ENCODE measurements at places on chromosomes 16 and 17.

DNA sequence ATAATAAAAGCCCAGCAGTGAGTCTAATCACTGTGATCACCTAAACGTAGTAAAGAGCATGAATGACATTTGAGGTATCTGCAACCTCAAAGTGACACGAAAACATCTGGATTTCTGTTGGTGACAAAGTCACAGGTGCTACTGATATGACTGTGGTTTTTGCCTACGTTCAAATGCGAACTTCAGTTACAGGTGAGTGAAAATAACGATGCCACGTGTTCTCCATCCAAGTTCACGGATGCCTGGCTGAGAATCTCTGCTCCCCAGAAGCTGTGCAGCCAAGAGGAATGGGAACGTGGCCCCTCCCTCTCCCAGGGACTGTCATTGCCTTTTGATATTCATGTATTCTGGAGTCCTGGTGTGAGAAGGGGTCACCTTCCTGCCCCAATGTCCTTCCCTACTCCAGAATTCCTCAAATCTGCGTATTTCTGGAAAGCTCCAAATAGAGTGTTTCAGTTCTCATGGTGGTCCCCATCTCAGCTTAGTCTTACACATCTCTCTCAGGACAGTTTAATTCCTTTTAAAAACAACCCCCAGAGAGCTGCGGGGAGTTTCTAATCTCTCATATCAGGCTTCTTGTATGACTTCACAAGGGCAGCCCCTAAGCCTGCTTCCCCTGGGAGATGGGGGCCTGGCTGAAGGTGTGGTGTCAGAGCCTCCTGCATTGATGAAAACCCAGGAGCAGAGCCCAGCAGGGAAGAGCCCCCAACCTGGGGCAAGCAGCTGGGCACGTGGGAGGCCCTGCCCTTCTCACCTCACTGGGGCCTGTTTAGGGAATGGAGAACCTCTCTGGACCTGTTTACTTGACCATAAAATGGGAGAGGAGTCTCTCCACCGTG, 25.8 kb downstream of the PIK3R5 start:
- DNase-seq = no peak

DNA sequence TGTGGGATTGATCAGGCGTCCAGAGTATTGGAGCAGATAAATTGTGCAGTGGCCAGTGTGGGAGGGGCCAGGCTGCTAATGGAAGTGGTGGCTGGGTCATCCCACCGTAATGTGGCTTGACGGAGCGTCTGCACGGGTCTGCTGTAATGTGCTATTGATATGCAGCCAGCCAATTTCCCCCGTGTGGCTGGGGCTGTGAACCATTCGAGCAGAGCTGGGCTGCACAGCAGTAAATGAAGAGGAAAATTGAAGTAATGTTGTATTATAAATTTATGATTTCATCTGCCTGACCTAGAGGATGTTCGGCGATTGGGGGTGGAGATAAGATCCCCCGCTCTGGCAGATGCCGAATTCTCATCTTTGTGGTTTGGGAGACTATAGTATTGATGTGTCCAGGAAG, 121.5 kb downstream of the CCDC182 start:
- no peak for DNase-seq

GRCh38 chr17:44071772-44072171, 1.2 kb downstream of the G6PC3 start:
- DNase-seq = peak; percentile 27

GRCh38 chr16:22417019-22417418, 42.6 kb upstream of the CDR2 start:
- no peak for DNase-seq

GRCh38 chr17:55053855-55054254, 85.3 kb downstream of the STXBP4 start:
- peak; percentile 19 for DNase-seq

GRCh38 chr17:67753026-67753425, 35.3 kb downstream of the NOL11 start:
- DNase-seq = no peak

DNA sequence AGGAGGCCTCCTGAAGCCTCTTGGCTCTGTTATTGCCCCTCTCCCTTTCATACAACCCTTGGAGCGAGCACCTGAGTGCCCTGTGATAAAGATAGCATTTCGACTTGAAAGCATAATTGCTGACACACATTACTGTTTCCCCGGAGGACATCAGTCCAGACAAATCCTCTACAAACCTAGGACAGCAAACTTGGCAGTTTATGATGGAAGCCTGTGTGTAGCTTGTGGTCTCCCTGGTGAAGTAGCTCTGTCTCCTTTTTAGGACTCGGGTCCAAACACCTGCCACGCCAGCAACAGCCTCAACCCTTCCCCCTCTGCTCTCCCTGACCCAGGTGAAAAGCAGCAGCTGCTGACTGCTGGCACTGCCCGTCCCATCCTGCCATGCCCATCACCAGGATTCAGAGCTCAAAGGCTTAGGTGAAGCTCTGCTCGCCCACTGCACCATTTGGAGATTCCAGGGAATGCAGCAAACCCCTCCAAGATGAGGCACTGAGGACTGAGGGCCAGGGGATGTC, 55.9 kb downstream of the IRX6 start:
- DNase-seq = no peak

GRCh38 chr17:30414486-30414885, 35.8 kb downstream of the CPD start:
- no peak for DNase-seq

GRCh38 chr17:12107905-12108304, 87.2 kb downstream of the MAP2K4 start:
- no peak for DNase-seq

DNA sequence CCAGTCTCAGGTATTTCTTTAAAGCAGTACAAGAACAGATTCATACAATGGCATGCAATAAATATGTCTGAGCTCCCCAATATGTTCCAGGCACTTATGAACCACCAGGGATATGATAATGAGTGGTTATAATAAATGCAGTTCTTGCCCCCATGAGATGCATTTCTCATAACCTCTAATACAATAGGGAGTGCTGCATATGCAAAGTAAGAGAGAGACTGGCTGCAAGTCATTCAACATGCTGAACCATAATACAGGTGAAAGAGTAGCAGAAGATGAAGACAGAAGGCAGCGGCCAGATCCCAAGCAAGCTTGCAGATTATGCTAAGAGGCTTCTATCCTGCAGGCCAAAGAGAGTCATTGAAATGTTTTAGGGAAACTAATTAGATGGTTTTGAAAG, 96.7 kb downstream of the CHD9NB start:
- DNase-seq = no peak

DNA sequence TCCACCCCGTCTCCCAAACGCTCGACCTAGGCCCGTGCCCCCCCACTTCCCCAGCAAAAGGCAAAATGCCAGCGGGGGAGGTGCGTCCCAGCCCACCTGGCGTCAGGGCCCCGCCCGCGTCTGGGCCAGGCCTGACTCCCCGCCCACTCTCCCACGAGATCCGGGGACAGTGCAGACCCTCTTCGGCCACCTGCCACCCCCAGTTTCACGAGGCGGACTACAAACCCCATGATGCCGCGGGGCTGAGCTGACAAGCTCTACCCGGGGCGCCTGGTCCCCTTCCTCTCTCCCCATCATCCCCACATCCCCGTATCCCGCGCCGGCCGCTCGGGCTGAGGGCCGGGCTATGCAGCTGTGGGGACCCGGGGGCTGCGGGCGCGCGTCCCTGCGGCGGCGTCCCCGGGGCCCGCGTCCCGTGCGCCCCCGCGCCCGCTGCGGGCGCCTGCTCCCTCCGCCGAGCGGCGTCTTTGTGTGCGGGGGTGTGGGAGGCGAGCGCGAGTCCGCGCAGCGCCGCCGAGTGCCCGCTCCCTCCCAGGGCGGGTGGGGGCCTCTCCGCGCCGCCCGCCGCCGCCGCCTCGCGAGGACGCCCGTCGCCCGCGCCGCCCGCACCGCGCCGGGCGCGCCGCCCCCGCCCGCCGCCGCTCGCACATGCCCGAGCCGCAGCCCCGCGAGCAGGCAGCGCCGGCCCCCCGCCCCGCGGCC, at the start of gene ANKRD13B:
Gene ANKRD13B, plus strand, starts transcription at position 283 of the 702 bp plus-strand sequence. CDS start 490 bp downstream, outside the sequence.
- no peak for DNase-seq

DNA sequence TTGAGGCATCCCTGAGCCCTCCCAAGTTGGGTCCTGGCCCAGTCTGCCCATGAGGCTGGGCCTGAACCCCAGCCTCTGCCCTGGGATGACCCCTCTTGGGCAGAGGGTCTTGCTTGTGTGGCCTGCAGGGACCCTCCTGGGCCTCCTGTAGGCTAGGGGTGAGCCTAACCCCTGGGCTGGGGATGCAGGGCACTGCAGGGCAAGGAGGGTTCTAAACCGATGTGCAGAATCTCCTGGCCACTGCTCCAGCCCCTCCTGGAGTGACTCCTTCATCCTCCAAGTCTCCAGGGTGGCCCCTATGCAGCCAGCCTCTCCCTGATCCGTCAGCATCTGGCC, 37.5 kb downstream of the LGALS9 start:
- no peak for DNase-seq

DNA sequence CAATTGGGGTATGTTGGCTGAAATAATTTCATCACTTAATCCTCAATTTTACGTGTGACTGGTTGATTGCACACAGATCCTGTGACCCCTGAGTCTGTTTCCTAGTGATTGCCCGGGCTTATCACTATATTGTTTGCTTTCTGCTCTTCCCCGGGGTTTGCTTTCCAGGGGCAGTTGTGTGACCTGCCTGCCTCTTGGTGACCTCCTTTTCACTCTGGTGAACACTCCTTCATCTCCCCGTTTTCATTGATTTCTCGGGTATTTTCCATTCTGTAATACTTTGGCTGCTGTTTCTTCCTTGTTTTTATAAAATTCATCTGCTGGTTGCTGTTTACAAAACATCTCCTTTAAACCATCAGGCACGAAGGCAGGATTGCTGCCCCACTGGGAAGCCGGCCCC, 36.0 kb downstream of the NTN1 start:
- peak; percentile 21 for DNase-seq

GRCh38 chr16:78742501-78743283, 643.2 kb downstream of the WWOX start:
- peak; percentile 85 for DNase-seq

- peak; percentile 95 for DNase-seq
Observed at GRCh38 chr17:20155258-20156195, 146.4 kb downstream of the SPECC1 start.

DNA sequence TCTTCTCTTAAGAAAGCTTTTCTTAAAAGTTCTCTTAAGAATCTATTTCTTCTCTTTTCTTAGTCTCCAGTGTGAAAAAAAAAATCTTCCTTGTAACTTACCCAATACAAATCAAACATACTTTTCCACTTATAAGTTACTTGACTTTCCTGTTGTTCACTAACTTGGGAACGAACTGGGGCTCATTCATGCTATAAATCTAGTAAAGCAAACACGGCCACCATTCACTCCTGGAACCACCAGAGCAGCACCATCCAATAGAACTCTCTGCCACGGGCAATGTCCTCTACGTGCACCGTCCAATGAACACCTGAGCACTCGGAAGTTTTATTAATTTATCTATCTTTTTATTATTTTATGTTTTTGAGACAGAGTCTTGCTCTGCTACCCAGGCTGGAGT, 20.8 kb downstream of the SRP68 start:
- no peak for DNase-seq

DNA sequence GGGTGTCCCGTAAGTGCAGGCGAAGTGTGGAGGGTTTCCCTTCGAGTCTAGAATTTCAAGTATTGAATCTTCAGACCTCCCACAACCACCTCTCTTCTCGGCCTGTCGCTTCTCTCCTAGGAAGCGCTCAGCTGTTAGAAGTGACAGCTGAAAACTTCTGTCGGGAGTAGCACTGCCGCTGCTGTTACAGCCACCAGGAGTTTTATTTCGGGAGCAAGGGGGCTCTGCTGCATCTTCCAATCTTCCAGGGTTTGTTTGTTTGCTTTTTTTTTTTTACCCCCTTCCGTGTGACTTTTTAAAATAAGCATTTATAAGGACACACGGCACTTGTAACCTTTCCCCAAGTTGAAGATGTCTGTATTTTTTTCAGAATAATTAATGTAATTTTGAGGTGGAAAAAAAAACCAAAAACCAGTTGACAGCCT, 767 bp downstream of the RPS6KB1 start:
- peak; percentile 36 for DNase-seq

GRCh38 chr17:6857336-6857735, 25.8 kb upstream of the TEKT1 start:
- no peak for DNase-seq

- no peak for DNase-seq
Observed at GRCh38 chr16:85718682-85719081, 29.9 kb upstream of the GINS2 start.

DNA sequence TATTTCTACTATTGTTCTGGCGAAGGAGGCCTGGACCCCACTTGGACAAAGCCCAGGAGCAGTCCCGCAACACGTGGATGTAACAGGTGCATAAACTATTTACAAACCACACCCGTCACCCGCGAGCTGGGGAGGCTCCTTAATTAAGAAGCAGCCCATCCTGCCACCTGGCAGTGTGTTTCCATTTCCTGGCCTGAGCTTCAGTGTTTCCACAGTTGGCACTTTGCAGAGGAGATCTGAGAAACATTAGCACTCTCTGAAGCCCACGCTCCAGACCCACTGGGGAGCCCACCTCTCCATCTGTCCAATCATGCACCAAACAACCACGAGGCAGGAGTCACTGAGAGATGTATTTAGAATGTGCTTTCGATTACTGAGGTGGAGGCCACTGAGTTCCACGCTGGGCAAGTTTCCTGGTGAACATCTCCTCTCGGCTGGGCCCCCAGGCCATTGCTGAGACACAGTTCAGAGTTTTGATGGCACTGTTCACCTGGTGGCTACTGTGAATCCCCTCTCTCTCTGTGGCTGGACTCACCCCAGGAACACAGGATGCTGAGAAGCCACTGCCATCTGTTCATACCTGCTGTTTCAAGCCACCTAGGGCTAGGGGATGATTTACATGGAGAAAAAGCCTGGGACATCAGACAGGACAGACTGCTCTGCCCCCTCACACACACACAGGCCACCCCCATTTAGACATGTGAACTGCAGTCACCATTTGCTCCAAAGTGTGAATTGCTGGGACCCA, 129.1 kb downstream of the AIPL1 start:
- no peak for DNase-seq

DNA sequence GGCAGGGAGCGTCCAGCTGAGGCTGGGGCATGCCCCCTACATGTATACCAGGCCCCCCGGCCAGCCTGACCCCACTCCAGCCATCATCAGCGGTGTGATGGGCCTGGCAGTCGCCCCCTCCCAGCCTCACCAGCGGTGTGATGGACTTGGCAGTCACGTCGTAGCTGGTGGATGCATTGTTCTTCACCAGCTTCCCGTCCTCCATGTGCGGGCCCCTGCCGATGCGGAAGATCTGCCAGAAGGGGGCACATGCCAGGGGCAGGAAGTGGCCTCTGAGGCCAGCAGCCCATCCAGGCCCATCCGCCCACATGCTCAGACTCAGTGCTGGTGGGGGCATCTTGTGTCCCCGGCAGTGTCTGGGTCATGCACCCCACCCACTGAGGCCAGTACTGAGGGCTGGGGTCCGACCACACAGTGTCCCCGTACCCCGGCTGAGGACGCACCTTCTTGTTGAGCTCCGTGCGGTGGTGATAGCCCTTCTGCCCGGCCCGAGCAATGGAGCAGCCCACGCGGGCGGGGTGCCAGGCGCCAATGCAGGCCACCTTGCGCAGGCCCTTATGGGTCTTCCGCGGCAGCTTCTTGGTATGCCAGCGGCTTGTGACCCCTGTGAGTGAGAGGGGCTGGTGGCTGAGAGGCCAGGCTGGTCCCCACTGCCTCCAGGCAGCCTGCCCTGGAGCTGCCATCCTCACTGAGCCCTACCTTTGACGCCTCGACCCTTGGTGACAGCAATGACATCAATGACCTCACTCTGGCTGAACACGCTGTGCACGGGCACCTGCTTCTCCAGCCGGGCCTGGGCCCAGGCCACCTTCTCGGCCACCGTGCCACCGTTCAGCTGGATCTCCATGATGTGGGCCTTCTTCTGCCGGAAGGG, 3.7 kb upstream of the MSRB1 start:
- no peak for DNase-seq

All from hematopoietic multipotent progenitor cell treated with erythropoietin and hydrocortisone succinate and interleukin-3 and kit ligand, for 8 days (in vitro differentiated cells).